ENCODE measurements at places on chromosomes 12 and 14.
A peak's percentile ranks its signal among the peaks of the same experiment; 100 is the strongest.

- no peak for DNase-seq
Measured at GRCh38 chr14:65854215-65854614, 441.7 kb downstream of the FUT8 start.

- no peak for DNase-seq
Measured at GRCh38 chr12:63930971-63931370, 86.5 kb downstream of the SRGAP1 start.

- no peak for DNase-seq
Measured at GRCh38 chr14:64117671-64118402, 176.3 kb downstream of the ESR2 start.

- no peak for DNase-seq
Measured at GRCh38 chr14:36271939-36272907, 48.2 kb downstream of the MBIP start.

GRCh38 chr12:57845478-57846284 is 848 bp downstream of the CTDSP2 start:
- peak; percentile 47 for DNase-seq

DNA sequence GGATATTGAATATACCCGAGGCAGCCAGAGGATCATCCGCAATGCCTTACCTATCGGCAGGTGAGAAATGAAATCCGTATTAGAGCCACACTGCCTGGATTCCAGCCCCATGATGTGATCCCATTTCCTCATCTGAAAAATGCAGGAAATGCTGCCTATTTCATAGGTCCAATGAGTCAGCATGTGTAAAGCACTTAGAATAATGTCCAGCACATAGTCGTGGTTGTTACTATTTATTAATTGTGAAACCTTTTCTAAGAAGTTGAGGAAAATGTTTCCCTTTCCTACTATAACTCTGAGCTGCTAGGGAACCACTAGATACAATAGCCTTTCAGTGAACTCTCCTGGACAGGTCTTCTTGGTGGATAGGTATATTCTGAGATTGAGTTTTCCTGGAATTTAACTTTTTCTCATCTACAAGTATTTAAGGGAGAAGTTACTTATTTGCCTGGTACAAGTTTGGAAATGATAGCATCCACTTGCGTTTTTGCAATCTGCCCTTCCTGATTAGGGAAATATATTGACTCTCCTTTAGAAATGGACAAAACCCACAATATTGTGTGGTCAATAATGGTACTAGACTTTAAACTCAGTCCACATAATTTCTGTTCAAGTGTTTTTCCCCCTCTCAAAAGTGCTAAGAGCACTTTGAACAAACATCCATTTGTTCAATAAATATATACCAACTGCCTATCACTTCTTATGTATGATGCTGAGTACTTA is 12.2 kb downstream of the POLR3B start:
- DNase-seq = no peak

GRCh38 chr12:40534828-40535227 is 157.4 kb upstream of the CNTN1 start:
- DNase-seq = no peak

DNA sequence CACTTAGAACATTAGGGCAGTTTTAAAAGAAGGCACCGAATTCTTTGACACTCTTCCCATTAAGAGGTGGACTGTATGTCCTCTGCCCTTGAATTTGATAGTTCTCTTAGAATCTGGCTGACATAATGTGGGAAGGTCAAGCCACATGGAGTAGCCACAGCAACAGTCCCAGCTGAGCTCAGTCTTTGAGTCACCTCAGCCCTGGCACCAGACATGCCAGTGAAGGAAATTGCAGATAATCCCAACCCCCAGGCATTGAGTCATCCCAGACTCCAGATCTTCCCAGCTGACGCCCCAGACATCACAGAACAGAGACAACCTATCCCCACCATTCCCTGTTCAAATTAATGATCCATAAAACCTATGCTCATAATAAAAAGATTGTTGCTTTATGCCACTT is 83.4 kb downstream of the GTF2A1 start:
- no peak for DNase-seq

- no peak for DNase-seq
Measured at GRCh38 chr14:67493092-67493717, 4.7 kb upstream of the TMEM229B start.

- DNase-seq = no peak
Measured at GRCh38 chr14:104302794-104303405, 164.5 kb downstream of the KIF26A start.

GRCh38 chr12:95615749-95616148 is 64.5 kb upstream of the USP44 start:
- no peak for DNase-seq

DNA sequence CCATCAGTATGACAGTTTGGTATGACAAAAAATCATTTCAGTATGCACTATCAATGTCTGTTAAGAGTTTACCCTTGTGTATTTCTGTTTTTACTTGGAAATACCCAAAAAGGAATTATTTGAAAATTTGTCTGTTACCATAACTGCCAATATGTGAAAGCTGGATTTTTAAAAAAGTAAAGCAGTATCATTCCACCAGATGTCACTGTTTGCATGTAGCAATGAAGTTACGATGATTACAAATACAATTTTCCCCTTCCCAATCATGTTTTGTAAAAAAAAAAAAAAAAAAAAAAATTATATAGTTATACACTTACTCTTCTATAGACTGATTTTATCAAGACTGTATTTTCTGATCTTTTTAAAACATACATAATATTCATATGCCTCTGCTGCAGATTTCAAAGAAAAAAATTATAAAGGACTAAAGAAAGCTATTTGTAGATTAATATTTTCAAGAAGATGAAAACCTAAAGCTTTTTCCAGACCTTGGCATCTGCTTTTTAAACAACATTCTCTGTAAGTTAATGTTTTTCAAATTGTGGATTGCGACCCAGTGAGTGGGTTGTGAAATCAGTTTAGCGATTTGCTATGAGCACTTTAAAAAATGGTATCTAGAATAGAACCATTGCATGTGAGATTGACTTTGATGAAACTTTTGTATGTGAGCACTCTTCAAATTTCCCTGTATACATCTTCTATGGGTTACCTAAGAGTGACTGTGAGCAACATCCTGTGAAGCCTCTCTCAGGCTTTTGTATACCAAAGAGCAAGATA is 114.2 kb downstream of the TTC6 start:
- DNase-seq = no peak

All from effector CD4-positive, alpha-beta T cell (primary cell).